Suprapubic skin (tissue), 4 donors: ENCODE measurements at places on chromosomes 3 and 15. TPM values are rescaled to one million over a fixed set of nuclear protein-coding genes. Genes with fewer than 3 reads are reported as not detected.

Gene CCR3
- total RNA-seq = 1.5 TPM

Gene ZBTB47
- 36.1 TPM for total RNA-seq

Gene ILDR1
- total RNA-seq = 2.5 TPM

Gene ITIH4
- 2.1 TPM for total RNA-seq
